ENCODE measurements at places on chromosomes 2 and 18.
A peak's percentile ranks its signal among the peaks of the same experiment; 100 is the strongest.

GRCh38 chr2:12824778-12825379 is 108.1 kb downstream of the TRIB2 start:
- no peak for DNase-seq

- DNase-seq: no peak
These were observed 60.3 kb downstream of the PIAS2 start for GRCh38 chr18:46856973-46857372.

DNA sequence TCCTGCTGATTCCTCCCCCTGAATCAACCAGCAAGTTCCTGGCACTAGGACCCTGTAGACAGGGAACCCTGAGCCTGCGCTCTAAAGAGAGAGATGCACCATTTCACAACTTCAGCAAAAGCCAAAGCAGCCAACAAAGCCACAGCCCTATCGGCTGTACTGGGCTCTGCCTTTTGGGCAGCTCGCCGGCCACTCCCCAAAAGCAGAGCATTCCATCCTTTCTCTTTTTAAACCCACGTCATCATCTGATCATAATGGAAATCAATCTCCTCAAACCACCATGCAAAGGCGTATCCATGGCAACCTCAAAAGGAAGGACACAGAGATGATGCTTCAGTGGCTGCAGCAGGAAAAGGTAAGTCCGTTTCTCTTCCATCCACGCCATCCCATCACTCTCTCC is 5.3 kb upstream of the DCTN1 start:
- no peak for DNase-seq

GRCh38 chr2:239298116-239298804 is 102.6 kb downstream of the HDAC4 start:
- no peak for DNase-seq

DNA sequence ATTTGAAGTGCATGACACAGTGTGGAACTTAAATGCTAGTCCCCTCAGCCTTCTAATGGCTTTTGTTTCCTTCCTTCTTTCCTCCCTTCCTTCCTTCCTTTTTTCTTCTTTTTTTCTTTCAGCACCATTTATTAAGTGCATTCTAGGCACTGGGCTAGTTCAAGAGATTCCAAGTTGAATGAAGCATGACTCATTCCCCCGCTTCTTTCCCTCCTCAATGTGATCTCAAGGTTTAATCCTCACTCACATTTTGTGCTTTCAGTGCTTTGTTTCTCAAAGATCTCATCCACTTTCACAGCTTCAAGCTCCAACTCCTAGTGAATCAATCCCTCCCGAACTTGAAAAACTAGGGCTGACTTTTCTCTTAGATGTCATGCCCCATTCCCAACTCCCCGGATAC is 90.1 kb downstream of the LBH start:
- DNase-seq: peak; percentile 9

- no peak for DNase-seq
These were observed 208.1 kb downstream of the KLHL29 start for GRCh38 chr2:23592898-23593751.

DNA sequence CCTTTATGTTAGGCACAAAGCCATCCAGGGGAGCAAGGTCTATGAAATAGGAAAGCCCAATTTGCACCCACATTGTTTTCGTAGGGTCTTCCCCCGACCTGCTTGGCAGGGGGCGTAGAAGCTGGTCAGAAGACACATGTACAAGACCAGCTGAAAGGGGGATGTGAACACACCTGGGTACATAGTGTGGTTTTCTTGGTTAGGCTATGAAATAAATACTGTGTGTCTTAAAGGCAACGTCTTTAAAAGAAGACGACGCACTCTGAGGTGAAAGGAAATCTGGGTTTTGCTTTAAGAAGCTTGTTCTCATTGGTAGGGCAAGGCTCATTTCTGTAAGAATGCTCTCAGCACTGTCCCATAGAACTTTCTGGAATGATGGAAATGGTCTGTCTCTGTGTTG is 60.0 kb upstream of the KLF7 start:
- DNase-seq: no peak

- DNase-seq: peak; percentile 72
These were observed 1.1 kb upstream of the SEH1L start for GRCh38 chr18:12946549-12947284.

- DNase-seq: peak; percentile 76
These were observed 69.9 kb downstream of the SH3BP4 start for GRCh38 chr2:235021752-235022151.

DNA sequence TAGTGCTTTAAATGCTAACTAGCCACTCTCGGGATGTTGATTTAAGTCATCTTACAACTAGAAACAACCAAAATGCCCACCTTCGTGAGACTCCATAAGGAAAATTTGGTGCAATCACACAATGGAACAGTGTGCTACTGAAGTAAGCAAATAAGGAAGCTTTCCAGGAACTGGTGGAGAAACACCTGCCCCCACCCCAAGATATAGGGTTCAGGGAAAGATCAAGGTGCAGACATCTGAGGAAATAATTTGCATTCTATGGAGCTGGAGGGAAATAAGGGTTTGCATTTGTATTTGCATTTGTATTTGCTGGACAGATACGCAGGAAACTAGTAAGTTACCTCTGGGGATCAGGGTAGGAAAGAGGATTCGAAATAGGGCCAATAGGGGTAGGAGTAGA is 90.9 kb downstream of the ACAA2 start:
- no peak for DNase-seq

GRCh38 chr2:24220554-24221291 is 45.9 kb downstream of the FAM228A start:
- DNase-seq: no peak

DNA sequence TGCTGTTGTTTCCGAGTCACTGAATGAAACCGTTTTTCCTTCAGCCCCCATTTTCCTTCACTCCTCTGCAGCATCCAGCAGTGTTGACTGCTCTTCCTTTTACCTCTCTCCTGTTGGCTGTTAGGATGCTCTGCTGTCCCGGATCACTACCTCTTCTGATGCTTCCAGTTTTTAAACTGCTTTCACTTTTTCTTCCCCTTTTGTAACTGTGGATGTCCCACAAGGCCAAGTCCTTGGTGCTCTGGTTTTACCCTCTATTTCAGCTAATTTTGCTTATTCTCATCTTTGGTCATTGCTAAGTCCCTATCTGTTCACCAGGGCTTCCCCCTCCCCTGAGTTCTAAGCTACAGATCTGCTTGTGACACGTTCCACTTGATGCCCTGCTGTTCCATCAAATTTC is 39.4 kb upstream of the MAP4K3 start:
- no peak for DNase-seq

DNA sequence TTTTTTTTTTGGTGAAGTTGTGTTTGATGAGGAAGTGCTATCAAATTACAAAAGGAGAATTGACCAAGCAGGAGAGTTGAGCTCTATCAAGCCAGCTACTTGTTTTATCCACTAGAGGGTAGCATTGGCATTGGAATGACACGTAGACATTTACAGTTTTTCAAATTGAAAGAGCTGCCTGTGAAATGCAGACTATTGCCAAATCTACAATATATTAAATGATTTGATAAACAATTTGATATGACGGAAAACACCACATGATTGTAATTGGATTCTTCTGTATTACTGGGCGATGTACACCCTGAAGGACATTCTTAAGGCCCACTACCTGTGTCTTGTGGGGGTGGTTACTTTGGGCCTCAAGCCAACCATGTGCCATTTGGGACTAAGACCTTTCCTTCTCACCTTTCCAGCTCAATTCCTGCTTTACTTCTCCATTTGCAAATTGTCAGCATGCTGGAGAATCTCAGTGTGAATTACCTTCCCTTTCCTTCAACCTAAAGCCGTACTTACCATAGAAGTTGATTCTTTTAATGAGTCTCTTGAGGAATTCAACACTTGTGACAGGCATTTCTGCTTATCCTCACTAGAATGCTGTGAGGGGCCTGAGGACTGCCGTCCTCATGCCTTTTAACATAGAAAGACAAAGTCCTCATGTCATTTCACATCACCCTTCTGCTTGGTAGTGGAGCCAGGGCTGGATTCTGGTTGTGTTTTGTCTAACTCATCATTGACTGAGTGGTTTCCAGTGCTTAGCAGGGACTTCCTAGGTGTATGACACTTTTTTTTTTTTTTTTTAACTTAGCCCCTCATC is 134.8 kb upstream of the THUMPD2 start:
- peak; percentile 66 for DNase-seq

DNA sequence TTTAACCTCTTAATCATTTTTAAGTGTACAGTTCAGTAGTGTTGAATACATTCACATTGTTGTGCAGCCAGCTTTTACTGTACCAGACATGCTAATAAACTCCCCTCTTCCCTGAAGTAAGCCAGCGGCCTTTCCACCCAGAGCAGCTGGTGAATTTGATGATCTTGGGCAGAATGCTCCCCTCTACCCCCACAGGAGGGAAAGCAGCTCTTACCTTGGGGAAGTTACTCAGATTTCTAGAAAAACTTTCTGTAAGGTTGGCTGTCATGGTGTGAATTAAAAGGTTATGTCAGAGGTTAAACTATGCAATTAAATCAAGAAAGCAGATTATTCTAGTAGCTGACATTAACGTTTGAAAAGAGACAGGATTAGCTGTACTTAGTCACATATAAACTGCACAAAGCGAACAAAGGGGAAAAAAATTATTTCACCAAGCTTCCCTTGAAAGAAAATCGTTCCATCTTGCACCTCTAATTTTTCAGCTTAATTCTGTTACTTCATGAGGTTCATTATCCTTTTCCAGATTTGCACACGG is 398.5 kb upstream of the NRP2 start:
- no peak for DNase-seq

DNA sequence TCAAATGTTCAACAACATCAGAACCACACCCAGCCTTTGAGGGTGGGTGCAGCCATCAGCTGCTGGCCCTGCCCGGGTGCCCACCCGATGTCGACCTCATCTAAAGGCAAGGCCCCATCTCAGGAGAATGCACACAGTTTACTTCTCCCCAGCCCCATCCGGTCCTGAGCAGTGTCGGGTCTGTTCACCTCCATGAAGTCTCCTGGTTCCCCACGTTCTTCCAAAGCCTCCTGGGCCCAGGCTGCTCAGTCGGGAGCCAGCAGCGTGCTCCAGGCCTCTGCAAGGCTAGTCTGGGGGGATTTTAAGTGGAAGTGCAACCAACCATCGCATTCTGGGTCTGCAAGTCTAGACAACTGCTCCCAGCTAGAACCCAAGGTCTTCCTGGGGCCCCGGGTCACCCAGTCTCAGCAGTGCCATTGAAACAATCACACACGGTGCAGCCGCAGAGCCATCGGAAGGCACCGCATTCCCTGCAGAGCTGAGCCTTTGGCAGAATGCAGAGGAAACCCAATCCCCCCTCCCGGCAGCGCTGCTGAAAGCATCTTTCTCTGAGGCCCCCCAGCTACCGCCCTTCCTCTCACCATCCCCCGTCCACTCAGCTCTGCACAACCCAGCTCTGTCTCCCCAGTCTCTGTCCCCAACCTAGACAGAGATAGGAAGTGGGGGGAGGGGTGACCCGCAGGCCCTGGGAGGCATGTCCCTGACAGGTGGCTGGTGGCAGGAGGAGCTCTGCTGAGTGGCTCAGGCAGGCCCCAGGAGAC is 8.5 kb downstream of the ESPNL start:
- no peak for DNase-seq

DNA sequence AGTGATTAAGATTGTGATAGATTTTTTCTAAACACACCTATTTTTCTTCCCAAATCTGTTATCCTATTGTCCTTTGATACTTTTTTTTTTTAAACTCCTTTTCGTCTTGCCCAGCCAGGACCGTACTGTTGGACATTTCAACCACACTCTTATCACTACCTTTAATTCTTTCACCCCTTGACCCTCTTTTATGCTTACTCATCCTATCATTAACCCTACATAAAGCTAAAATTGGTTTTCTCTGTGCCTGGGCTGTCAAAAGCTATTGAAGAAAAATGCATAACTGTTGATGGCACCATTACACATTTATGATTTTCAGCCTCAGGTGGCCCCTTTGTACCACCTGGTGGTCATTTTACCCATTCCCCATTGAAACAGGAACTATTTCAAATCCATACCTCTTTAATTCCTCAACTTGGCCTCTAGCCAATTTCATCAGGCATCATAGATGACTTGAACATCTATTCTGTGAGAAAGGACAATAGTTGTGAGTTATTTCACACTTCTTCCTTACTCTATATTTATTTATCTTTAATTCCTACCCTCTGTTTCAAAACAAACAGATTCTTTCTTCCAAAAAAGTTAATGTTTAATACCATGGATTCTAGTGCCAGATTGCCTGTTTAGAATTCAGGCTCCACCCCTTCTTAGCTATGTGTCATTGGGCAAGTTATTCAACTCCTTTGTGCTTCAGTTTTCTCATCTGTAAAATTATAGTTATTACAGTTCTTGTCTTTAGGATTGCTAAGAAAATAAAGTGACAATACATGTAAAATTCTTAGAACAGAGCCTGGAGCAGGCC is 258.6 kb downstream of the CAMKMT start:
- no peak for DNase-seq

DNA sequence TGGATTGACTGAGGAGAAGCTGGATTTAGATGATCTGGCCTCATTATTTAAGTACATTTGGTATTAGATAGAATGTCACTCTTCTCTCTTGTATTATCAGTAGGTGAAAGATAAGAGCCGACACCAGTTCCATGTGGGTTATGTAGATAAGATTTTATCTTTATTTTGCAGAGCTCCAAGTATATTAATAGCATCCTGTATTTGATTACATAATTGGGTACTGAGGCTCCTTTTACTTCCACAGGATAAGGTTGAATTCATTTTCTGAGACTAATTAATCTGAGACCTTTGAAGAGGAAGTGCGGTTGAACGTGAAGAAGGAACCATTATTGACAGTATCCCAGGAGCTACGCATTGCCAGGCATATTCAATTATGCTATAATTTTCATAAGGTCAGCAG is 32.8 kb upstream of the CD226 start:
- DNase-seq: no peak

DNA sequence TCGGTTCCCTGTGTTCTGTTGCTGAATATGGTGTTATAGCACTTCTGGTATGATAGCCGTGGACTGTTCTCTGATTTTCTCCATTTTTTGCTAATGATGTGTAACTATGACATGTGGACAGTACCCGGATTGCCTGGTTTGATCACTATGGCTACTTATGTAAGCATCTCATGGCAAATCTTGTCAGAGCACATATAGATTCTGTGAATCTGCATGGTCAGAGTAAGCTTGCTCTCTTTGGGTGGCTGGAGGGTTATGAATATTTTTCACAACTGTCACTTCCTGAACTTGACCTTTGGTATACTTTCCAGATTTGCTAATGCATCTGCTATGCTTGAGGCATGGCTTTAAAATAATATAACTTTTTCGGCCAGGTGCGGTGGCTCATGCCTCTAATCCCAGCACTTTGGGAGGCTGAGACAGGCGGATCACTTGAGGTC is 36.8 kb upstream of the ATP8B1 start:
- peak; percentile 85 for DNase-seq

- no peak for DNase-seq
These were observed 80.9 kb upstream of the FOSL2 start for GRCh38 chr2:28311660-28312249.

- no peak for DNase-seq
These were observed 332.6 kb downstream of the SOX11 start for GRCh38 chr2:6024784-6025183.

DNA sequence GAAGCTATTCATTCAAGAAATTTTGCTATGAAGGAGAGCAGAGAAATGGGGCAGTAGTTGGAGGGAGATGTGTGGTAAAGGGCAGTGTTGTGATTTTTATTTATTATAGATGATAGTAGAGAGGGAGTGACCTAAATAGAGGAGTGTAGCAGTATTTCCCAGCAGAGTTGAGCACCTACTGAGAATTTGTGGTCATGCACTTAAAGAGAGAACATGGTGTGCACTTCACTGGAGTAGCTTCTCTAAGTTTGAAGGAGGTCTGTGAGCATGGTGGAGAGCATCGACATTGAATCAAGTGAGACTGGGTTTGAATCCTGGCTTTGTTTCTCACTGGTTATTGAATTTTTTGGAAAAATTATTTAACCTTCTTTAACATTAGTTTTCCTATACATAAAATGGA is 129.2 kb downstream of the AQP4 start:
- DNase-seq: no peak

All from brain microvascular endothelial cell (primary cell).